Endothelial cell of umbilical vein (primary cell): ENCODE measurements at places on chromosomes 5 and 9. TPM values are rescaled to one million over a fixed set of nuclear protein-coding genes. Genes with fewer than 3 reads are reported as not detected.

DNA sequence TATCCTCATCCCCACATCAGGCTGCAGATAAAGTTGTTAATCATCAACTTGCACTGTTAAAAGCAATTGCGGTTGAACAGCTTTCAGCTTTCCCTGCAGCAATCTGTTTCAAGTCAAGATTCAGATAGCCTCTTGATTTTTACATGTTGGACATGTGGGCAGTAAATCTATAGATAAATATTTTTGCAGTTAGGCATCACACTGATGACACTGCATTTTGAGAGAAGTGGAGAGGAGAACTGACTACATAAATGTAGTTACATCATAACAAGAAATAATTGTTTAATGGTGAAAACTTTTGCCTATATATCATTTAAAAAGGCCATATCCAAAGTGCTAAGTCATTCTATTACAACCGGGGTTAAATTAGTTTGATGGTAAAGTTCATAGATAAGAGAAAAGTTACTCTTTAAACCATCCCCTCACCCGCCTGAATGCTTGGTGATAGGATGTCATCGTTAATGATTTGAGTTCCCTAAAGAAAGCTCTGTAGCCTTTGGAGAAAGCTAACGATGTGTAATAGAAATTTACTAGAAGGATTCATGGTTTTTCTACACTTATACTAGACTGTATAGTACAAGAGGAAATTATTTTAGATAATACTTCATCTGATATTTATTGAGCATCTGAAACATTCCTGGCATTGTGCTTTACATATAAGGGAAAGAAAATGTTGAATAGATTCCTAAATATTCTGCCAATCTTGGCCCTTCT is 30.8 kb upstream of the ALDH1A1 start:
- H3K36me3 ChIP-seq = no peaks in the 10 kb centered on the region
- peaks cover 12% of the 10 kb centered on the region for H3K4me1 ChIP-seq
- H3K27ac ChIP-seq = no peak overlapping the region
- no peak for DNase-seq

DNA sequence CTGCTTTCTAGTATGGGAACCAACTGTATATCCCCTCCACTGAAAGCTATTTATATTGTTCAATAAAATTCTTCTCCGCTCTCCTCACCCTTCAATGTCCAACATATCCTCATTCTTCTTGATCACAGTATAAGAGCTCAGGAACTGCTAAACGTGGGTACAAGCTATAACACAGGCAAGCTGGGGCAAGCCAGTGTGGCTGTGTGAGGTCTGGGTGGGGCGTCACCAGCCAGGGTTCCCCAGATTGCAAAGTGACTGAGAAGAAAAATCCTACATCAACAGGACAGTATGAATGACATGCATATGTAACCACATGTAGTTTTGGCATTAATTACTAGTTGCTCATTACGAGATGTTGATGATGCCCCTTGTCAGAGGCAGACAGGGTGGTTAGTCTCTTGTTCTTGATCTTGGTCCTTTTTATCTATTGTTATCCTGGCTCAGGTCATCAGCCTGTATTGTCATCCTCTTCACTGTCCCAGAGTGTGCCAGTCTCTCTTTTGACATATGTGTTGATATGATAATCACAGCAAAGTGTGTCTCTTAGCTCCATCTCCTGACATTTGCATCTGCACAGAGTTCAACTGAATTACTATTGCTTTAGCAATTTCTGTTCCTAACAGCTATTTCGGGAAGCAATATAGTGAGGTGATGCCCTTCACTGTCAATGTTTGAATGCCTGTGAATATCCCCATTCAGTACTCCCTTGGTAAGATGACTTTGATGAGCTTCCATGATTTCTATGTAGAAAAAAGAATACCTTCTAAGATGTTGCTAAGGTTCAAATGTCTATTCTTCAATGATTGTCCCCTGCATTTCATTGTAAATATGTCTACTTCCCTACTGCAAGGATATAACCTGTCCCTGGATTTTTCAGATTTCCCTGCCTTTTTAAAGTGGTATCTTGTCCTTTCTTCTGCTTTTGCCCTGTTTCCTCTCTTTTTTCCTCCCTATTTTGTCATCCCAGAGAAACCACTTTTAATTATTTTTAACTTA is 140.3 kb downstream of the MAT2B start:
- H3K36me3 ChIP-seq = no peaks in the 10 kb centered on the region
- H3K27ac ChIP-seq = no peak overlapping the region
- H3K27me3 ChIP-seq = no peaks in the 10 kb centered on the region
- H3K4me1 ChIP-seq = peaks cover 4% of the 10 kb centered on the region

TERT gene
- not detected in 2 replicates for total RNA-seq

ABLIM3 gene
- 25.7 and 42.1 TPM in 2 replicates for total RNA-seq

TLX3 gene
- total RNA-seq = not detected in 2 replicates
